ACHN (cell line): ENCODE measurements at places on chromosomes 2 and 18.

DNA sequence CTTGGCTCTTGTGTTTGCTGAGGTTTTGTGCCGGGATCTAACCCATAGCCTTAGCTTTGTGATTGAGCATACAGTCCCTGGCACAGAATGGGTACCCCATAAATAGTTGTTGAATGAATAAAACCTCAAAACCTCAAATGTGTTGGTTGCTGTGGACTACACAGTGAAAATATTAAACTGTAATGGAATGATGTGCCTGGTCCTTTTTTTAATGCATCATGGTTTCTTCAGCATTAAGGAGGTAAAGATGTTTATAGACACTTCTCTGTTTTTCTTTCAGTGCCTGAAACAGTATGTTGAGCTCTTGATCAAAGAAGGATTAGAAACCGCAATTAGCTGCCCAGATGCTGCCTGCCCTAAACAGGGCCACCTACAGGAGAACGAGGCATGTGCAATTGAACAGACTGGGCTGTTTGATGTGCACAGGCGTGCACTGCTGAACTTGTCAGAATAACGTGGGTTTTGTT, 97.0 kb downstream of the RNF144A start:
- no peak for DNase-seq

DNA sequence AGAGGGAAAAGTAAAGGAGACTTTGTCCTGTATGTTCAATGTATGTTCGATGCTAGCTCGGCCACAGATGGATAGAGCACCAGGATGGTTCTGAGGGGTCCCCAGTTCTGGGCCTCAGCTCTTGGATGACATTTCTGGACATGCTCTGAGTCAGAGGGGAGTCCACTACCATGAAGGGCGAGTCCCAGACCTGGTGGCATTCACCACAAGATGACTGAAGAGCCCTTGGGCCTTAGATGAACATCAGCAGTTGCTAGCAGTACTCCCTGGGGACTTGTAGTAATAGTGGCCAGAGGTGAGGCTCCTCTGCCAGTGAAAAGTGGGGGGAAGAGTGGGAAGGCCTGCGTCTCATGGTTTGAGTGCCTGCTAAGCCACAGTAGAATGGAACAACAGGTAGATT, 109.5 kb downstream of the GRB14 start:
- DNase-seq = no peak

DNA sequence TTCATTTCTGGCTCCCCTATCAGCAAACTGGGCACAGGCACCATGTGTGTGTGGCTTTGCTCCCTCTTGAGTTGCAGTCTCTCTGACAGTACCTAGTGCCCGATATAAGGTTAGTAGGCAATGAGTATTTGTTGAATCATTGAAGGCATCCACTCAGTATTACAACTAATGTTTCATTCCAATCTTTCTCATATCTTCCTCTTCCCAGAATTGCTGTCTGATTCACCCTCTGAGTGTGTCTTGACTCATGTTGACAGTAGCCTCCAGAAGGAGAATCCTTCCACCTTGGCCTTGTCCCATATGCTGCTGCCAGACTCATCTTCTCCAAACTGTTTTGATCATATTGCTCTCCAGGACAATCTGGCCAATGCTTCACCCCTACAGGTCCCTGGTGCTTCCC, 202.5 kb downstream of the LRRTM1 start:
- no peak for DNase-seq

- DNase-seq = no peak
Observed at GRCh38 chr18:54479365-54479764, 111.7 kb upstream of the DYNAP start.

DNA sequence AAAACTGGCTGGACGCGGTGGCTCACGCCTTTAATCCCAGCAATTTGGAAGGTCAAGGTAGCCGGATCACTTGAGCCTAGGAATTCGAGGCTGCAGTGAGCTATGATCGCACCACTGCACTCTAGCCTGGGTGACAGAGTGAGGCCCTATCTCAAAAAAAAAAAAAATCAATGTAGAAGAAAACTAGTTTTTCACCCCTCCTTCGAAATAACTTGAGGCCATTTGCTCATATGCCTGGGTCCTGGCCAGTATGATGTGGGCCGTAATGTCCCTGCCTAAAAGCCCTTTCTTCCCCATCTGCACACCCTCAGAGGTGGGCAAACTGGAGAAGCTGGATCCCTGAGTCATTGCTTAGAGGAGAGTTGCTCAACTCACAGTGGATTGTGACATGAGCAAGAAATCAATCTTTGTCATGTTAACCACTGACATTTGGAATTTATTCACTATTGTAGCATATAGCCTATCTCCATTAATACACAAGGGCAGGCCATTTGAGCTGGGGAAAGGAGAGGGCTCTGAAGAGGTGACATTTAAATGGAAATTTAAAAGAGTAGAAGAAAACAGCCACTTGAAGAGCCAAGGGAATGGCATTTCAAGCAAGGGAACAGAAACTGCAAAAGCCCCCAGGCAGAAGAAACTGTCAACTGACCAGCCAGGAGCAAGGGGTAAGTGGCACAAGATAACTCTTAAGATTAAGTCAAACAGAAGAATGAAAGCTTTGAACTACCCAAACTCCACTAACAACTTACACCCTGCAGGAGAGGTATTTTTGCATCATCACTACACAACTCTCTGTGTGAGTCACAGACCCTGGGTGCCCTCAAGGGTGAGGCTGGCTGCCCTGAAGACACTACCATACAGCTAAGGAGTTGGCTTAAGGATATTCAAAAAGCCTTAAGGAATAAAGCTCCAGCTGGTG, 7.6 kb upstream of the METTL21A start:
- peak; percentile 89 for DNase-seq

DNA sequence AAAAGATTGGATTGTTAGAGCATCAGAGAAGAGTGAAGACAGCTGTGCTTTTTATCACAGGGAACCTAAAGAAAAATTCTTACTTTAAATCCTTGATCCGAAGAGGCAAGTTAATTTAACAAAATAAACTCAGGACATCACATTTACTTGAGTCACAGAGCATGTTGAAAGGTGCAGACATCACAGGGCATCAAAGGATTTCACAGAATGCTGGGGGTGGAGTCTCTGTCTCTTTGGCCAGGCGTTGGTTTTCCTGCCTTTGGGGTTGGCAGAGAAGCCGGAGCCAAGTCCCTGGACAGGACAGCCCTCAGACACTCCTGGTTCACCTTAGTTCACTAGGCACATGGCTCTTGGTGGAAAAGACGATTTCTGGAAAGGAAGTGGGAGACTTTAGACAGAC, 56.3 kb downstream of the SH3RF3 start:
- DNase-seq = peak; percentile 49

DNA sequence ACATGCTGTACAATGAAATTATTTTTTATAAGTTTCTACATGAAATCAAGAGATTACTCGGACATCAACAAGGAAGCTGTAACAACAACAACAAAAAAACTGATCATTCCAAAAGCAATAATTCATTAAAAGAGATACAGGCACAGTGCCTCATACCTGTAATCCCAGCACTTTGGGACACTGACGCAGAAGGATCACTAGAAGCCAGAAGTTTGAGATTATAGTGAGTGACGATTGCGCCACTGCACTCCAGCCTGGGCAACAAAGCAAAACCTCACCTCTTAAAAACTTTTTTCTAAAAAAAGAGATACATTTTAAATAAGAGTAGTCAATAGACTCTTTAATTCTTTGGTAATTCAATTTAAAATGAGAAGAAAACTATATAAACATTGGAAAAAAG, 364.3 kb downstream of the TNS1 start:
- DNase-seq = no peak

DNA sequence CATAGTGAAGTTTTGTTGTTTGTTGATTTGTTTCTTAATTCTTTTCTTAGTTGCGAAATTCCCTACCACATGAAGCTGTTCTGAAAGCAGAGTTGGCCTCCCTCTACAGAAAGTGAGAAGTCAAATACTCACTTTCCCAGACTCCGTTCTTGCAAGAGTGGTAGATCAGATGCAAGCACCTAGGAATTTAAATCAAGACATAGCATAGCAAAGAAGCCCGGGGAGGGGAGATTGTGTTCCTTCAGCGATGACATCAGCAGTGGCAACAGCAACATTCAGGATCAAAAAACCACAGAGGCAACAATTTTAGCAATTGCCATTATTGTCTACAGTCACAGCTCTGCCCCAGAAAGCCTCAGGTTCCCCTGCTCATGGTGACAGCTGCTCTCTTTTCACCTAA, 580.0 kb downstream of the RNF144A start:
- no peak for DNase-seq

- DNase-seq = no peak
Observed at GRCh38 chr2:7570247-7570646, 653.0 kb downstream of the RNF144A start.

- no peak for DNase-seq
Observed at GRCh38 chr18:34643989-34644388, 66.1 kb upstream of the DTNA start.

GRCh38 chr2:217097346-217097745, 237.5 kb upstream of the TNP1 start:
- DNase-seq = no peak

- no peak for DNase-seq
Observed at GRCh38 chr2:105438104-105438929, 39.5 kb upstream of the FHL2 start.

- peak; percentile 13 for DNase-seq
Observed at GRCh38 chr2:105517814-105518705, 119.2 kb upstream of the FHL2 start.

- DNase-seq = no peak
Observed at GRCh38 chr2:111219285-111219684, 98.6 kb downstream of the BCL2L11 start.

- DNase-seq = peak; percentile 53
Observed at GRCh38 chr2:219230059-219230540, 494 bp downstream of the ANKZF1 start.

DNA sequence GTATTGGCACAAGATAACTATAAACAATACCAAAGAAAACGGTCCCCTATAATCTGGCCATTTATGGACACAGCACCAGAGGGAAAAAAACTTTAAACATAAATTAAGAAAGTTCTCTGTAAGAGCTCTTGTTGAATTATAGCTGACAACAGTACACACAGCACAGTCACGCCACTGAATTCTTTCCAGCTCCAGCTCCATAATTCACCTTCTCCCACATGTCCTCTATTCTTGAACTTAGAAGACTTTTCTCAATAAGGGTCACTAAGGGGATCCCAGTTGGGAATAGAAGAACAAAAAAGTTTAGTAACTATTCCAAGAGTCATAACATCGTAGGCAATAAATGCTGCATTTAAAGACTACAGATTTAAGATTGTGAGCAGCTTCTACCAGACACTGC, 124.6 kb upstream of the CYP1B1 start:
- DNase-seq = no peak

DNA sequence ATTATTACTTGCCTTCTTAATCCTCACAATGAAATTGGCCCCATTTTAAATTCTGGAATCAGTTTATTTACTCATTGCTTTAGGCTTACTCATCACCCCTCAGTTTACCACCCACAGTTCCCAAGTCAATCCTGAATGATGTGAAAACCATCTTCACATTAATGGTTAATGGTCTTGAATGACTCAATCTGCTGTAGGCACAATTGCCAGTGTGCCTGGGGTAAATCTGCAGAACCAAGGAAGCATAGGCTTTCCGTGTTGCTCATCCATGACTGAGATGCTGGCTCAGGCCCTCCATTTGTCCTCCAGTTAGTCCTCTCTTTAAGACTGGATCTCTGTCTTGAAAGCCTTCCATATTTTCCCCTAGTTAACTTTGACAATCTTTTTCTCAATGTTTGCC, 164.5 kb downstream of the PMAIP1 start:
- DNase-seq = peak; percentile 86

- DNase-seq = peak; percentile 73
Observed at GRCh38 chr2:44290261-44290660, 15.0 kb downstream of the SLC3A1 start.

- DNase-seq = no peak
Observed at GRCh38 chr2:238915596-238915995, 67.7 kb downstream of the TWIST2 start.

GRCh38 chr2:170923799-170924198, 5.3 kb upstream of the GORASP2 start:
- no peak for DNase-seq

DNA sequence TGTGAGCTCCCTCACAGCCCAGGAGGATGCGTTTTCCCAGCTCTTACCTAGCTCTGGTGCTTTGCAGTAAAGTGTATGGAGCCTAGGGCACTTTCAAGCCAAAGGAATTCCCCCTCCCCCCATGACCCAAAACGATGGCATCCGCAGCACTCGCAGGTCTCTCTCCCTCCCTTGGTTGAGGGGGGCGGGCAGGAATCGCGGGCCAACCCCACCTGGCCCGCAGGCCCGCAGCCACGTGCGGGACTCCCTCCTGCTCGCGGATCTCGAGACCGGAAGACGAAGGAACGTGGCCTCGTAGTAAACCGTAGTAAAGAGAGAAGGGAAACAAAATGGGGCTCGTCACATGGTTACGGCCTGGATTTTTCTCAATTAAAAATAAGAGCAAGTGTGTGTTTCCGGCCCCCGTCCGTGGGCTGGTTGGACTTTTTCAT, 8.5 kb downstream of the IRS1 start:
- DNase-seq = peak; percentile 74

GRCh38 chr2:23926290-23926749, 603 bp downstream of the ATAD2B start:
- peak; percentile 33 for DNase-seq

GRCh38 chr18:69996417-69996816, 48.7 kb upstream of the CD226 start:
- no peak for DNase-seq
